ENCODE measurements at places on chromosomes 12 and 14.

DNA sequence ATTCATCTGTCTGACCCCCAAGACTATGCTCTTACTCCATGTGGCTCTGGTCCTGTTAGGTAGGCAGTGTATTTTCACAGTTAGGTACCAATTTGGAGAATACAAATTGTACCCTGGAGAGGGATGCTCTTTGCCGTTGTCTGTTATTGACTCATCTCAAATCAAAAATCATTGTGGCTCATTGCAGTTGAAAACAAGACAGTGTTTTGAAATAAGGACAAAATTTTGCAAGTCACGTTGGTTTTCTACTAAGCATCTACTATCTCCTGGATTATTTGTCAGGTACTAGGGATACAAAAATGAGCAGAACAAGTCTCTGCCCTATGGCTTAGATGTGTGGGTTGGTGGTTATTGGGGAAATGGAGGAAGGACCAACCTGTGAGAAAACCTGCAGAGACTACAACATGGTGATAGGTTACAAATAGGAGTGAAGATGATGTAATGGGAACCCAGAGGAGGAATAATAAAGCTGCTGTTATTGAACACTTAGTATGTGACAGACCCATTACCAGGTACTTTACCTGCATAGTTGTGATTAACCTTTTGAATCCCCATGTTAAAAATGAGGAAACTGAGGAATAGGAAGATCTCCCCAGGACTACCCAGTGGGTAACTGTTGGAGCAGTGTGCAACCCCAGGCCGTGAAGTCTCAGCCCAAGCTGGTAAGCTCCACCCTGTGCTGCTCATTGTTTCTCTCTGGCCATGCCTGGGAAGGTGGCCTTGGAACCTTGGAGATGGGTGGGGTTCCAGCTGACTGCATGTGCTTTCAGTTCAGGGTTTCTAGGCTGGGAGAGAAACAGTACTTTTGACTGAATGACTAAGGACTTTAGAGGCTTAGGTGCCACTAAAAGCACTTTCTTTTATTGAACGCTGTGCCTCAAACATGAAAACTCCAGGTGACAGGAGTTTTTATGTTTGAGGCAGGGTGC is 72.9 kb upstream of the SRSF5 start:
- DNase-seq = no peak

DNA sequence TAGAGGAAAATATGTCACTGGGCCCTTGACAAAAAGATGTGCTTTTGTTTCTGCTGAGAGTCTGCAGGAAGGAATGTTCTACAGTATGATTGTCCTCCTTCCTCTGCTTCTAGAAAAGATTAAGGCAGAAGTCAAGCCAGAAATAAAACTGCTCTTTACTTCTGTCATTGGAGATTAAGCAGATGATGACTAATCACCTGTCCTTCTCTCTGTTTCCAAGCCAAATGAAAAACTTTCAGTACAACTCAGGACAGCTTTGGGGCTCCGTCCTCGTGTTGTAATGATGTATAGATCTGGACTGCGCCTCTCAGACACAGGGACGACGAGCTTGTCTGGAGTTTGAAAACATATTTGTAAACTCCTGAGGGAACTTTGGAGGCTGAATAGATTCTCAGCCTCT is 159.3 kb downstream of the DYRK2 start:
- DNase-seq = no peak

- DNase-seq = no peak
These were observed 47.8 kb downstream of the EID3 start for GRCh38 chr12:104351057-104351983.

- DNase-seq = no peak
These were observed 51.0 kb downstream of the PRKCH start for GRCh38 chr14:61372379-61372778.

DNA sequence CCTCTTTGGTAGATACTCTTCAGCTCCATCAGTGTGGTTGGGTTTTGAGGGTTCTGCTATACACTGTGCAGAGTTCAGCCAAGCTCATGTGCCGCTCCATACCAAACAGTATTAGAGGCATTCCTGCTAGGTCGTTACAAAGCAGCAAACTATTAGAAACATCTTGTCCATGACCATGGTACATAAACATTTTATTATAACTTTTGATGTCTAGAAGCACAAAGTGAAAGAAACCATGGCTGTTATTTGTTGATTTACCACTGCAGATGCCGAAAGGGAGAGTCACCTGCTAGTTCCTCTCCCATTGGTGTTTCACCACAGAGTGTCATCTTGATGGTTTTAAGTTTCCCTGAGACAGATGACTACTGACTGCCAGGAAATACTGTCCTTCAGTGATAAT is 242.0 kb downstream of the ADAMTS20 start:
- no peak for DNase-seq

GRCh38 chr12:56311003-56311402 is 4.8 kb downstream of the CNPY2 start:
- no peak for DNase-seq

DNA sequence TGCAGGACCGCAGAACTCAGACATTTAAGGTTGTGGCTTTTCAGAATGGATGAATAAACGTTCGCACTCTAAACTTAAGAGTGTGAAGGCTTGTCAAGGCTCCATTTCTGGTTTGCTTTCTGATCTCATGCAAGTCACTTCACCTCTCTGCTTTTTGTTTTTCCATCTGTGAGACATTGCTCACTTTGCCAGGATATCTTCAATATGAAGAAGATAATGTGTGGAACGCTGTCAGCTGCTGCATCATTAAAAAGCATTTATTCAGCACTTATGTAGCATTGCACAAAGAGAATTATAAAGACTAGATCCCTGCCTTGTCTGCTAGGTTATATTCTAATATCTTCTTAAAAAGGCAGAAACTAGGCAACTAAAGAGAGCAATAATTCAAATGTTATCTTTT is 172.2 kb downstream of the CACNA1C start:
- no peak for DNase-seq

- DNase-seq = peak; percentile 45
These were observed 768 bp downstream of the METTL25 start for GRCh38 chr12:82359115-82359478.

DNA sequence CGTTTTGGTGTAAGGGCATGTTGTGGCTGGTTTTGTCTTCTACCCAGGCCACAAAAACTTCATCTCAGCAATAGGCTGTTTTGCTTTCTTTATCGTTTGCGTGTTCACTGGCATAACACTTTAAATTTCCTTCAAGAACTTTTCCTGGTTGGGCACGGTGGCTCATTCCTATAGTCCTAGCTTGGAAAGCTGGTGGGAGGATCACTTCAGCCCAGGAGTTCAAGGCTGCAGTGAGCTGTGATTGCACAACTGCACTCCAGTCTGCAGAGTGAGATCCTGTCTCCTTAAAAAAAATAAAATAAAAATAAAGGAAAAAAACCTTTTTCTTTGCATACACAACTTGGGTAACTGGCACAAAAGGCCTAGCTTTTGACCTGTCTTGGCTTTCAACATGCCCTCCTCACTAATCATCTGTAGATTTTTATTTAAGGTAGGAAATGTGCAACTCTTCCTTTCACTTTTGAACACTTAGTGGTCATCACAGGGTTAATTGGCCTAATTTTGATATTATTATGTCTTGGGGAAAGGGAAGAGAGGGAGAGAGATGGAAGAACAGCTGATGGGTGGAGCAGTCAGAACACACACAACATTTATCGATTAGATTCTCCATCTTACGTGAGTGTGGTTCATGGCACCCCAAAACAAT is 78.9 kb upstream of the PSMA6 start:
- DNase-seq = no peak

DNA sequence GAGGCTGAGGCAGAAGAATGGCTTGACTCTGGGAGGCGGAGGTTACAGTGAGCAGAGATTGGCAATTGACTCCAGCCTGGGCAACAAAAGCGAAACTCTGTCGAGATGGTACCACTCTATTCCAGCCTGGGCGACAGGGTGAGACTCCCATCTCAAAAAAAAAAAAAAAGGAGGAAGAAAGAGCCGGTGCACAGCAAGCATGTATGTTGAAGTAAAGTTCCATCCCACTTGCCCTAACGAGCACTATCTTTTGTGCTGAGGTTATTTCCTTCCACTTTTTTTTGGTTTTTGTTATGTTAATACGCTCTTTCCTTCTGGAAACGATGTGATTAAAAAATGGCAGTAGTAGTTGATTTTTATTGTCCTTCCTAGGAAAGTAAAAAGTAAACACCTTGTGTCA is 19.5 kb upstream of the GOLGA5 start:
- DNase-seq = no peak

- DNase-seq = no peak
These were observed 82.1 kb downstream of the TRAFD1 start for GRCh38 chr12:112207397-112207924.

- DNase-seq = no peak
These were observed 70.0 kb downstream of the ARMH4 start for GRCh38 chr14:58082011-58082410.

DNA sequence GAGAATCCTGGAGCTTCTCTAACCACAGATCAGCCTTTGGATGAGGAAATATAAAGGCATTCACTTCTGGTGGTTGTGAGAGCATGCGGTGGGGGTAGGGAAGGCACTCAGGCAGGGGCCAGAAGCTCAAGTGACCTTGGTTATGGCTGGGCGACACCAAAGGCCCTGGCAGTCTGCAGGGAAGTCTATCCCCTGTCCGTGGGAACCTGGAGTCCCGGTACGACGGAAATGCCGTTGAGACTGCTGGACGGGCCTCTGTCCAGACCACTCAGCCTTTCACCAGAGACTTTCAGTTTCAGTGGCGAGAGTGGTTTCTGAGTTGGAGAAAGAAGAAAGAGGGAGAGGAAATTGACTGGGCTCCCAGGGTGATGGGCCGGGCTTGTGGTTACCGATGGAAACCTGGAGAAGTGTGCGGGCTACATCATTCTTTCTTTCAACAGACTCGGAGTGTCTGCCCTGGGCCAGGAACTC is 20.9 kb downstream of the ISCA2 start:
- DNase-seq = no peak

GRCh38 chr14:26589925-26590324 is 7.9 kb downstream of the NOVA1 start:
- peak; percentile 12 for DNase-seq

GRCh38 chr12:113062502-113063395 is 6.2 kb downstream of the DTX1 start:
- no peak for DNase-seq

Data from NCI-H345 (cell line).